ENCODE measurements at places on chromosomes 11 and 22. TPM values are rescaled to one million over a fixed set of nuclear protein-coding genes. Genes with fewer than 3 reads are reported as not detected.

CDC42BPG gene
- polyA plus RNA-seq, result 5.4 TPM

GRCh38 chr22:47043835-47044721 lies 281.6 kb downstream of the TBC1D22A start:
- peak; percentile 60 for DNase-seq

FCHSD2 gene
- polyA plus RNA-seq, result 48.4 TPM

GRCh38 chr11:128695539-128696221 lies 1.8 kb downstream of the FLI1 start:
- DNase-seq, result no peak

GRCh38 chr11:64385945-64386704 lies 27.2 kb downstream of the RPS6KA4 start:
- no peak for DNase-seq

DNA sequence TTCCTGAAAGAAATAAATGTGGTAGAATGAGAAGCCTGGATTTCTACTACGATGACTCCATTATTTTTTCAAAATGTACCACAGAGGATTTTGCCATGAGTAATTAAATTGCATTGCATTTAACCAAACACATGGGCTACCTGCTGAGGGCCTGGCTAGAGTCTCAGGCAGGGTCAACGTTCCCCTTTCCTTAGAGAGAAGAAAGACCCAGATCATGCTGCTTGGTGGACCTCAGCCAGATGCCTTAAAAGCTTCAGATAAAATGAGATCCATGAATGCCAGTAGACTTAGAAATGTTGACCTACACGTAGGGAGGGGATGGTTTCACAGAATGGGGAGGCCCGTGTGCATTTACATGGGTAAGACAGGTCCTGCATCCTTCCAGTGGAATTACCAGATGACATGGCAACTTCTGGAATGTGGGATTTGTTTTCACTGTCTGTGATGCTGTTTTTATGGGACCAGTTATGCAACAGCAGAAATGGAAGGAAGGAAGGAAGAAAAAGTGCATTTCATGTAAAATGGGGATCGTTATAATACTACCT lies 1069.4 kb downstream of the NTM start:
- DNase-seq, result no peak

C22orf31 gene
- 1.5 TPM for polyA plus RNA-seq

LGALS12 gene
- polyA plus RNA-seq, result not detected

- no peak for DNase-seq
Measured at GRCh38 chr22:39123751-39124581, 26.9 kb downstream of the APOBEC3H start.

GRCh38 chr22:50260801-50261614 lies 475 bp downstream of the MAPK12 start:
- no peak for DNase-seq

- DNase-seq, result no peak
Measured at GRCh38 chr11:77259641-77260040, 41.8 kb downstream of the GDPD4 start.

GRCh38 chr11:102414559-102414958 lies 38.0 kb downstream of the TMEM123 start:
- no peak for DNase-seq

GRCh38 chr11:96324912-96325311 lies 18.1 kb downstream of the MAML2 start:
- no peak for DNase-seq

DNA sequence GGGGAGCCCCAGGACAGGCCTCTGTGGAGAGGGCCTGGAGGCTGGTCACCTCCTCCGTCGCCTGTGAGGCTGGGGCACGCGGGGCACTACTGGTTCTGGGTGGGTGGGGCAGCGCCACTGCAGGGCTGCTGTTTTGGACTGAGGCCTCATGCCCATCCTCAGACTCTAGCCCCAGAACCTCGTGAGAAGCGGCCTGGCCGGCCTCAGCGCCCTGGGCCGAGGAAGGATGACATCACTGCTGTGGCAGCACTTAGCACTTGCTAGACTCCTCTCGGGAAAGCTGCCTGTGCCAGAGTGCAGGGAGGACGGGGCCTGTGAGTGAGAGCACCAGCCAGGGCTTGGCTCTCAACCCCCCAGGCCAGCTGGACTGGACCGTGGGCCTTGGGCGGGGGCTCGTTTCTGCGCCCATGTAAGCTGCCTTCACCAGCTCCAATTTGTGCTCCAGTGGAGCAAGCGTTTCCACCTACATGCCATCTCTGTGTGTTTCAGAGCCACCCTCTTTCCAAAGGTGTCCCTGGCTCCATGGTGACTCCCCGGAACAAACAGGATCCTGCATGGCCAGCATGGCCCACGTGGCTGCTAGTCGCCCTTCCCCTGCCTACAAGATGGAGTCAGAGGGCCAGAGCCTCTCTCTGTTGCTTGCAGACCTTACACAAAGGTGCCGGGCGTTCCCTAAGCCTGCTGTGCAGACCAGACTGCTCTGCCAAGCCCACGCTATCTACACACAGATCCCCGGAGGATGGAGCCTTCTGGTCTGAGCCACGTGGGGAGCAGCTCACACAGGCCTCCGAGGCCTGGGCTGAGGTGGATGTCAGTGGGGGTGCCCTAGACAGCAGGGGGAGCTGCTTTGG lies 102.9 kb downstream of the CTTN start:
- no peak for DNase-seq

RFPL2 gene
- polyA plus RNA-seq, result 0.73 TPM

DNA sequence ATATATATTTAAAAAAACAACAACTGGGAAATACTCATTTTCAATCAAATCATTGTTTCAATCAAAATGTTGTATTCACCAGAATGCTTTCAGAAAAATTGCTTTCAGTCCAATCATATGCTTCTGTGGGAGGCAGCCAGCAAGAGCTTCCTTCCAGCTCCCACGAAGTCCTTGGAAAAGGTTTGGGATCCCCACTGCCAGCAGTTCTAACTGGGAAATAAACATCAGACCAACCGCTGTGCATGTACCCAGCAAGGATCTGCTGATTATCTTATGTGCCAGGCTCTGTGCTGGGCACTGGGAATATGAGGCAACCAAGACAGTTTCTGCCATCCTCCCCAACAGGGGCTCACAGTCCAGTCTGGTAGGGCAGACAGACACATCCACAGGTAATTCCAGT lies 10.8 kb downstream of the RPS13 start:
- no peak for DNase-seq

DNA sequence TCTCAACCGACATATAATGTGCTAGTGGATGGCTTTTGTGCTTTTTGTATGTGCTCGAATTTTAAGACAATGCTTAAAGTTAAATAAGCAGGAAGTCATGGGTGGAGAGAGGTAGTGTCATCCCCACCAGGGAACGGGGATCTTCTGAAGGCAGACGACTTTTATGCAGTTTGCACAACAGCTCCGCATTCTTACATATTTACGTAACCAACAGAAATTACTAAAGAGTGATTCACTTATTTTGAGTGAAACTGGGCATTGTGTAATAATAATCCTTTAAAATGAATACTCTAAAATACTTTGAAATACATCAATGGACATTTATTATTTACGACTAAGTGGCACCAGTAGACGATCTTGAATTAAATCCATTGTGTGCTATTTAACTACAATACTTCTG lies 305.1 kb downstream of the CNTN5 start:
- no peak for DNase-seq

PANX2 gene
- polyA plus RNA-seq, result 1.3 TPM

DNA sequence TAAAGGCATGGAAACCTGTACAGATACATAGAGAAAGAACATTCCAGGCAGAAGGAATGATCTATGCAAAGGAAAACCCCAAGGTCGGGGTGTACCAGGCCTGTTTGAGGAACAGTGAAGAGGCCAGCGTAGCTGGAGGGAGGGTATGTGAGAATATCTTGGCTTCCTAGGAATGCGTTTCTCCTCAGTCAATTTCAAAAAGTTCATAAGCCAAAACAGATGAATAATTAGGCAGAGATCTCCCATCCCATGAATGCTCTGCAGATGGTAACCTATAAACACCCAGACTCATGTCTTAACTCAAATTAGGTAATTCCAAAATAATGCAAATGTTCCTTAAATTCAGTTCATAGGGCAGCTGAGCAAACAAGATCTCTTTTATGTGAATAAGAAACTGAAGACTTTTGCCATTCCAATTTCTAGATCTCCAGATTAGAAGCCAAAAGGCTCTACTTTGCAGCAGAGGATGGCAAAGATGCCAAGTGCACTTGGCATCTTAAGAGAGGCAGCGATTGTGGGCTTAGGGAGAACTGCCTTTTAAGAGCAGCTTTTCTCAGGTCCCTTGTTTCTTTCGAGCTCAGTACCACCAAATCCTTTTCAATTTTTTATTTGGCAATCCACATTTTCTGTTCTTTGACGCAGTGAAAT lies 13.2 kb downstream of the FAM118B start:
- DNase-seq, result no peak

DNA sequence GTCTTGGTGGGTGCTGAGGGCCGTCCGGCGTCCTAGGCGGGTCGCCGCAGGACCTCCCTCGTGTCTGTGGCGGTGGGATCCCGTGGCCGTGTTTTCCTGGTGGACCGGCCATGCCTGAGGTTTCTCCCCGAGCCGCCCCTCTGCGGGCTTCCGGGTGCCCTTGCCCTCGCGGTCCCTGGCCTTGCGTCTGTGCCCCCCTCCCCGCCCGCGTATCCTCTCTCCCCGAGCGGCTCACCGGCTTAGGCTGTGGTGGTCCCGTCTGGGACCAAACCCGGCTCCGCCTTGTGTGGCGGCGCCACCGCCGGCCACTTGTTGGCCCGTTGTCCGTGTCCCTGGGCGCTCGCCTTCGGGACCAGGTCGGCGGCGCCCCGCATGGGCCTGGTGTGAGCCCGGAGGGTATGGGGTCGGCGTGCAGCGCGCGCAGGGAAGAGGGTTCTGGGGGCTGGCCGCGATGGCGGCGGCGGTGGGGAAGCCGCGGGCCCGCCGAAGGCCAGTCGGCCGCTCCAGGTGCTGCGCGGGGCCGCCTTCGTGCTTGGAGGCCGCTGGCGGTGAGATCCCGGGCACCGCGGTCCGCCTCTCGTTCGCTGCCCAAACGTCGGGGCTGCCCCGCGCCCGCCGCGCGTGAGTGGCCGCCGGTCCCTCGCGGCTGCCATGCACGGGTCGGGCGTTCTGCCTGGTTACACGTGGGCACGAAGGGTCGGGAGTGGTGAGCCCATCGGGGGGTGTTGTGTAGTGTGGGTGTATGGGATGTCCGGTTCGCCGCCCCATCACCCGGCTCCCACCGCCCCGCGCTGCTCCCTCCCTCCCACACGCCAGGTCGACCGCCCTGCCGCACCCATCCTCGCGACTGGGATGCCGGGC lies 3899.1 kb upstream of the OR11H1 start:
- no peak for DNase-seq

BAIAP2L2 gene
- polyA plus RNA-seq, result 8.5 TPM
